ENCODE measurements at places on chromosomes 1 and 21.

DNA sequence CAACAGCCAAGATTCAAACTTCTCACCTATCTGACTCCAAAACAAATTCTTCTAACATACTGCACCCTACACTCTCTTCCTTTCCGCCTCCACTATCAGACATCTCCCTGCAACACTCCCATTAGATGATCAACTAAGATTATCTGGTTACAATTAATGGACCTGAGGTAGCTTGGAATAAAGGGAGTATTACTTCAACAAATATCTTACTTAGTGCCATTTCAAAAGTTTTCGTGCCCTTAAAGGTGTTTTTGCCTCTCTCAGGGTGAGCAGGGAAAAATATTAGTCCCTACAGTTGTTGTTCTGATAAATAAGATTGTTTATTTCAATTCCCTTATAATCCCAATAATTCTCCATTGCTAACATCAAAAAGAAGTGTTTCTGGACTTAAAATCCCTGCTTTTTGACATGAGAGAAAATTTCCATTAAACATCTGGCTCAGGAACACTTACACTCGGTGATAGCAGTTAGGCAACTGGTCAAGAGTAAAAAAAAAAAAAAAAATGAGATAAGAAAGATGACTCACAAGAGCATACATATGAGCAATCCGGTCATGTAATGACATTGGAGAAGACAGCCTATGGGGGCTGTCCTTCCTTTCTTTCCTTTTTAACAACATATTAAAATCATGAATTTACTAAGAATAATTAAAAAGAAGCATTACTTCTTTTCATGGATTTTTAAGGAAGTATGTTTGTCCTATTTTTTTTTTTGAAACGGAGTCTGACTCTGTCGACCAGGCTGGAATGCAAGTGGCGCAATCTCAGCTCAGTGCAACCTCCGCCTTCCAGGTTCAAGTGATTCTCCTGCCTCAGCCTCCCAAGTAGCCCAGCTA is 7.6 kb downstream of the RSBN1 start:
- DNase-seq, result no peak

- DNase-seq, result no peak
These were observed 595 bp downstream of the AK2 start for GRCh38 chr1:33036051-33036525.

- DNase-seq, result peak; percentile 62
These were observed 81.8 kb upstream of the KCNA3 start for GRCh38 chr1:110756506-110756905.

- DNase-seq, result no peak
These were observed 88.8 kb downstream of the MAST2 start for GRCh38 chr1:45892068-45892785.

- DNase-seq, result peak; percentile 22
These were observed 74.1 kb upstream of the ACTRT2 start for GRCh38 chr1:2946999-2947690.

DNA sequence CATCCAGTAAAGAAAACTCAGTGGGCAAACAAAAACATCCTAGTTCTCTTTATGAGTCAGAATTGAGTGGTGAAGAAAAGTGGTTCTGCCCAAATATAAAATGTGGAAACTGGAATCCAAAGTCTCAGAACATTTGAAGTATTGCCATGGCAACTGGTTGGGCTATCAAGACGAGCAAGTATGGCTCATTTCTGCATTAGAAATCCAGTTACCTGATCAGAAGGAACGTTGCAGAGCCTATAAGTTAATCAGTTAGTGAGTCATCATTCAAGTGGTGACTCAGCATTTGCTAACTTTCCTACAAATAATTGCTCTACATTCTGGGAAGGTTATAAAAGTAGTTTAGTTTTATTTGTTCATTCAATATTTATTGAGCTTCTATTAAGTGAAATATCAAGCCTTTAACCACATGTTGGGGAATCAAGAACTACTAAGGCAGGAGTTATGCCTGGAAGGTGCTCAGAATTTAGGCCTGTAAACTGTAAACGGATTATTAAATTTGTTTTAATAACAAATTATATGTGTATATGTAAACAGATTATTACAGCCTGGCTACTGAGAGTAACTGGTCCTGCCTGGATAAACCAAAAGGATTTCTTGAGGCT is 104.3 kb downstream of the PAPPA2 start:
- DNase-seq, result no peak

- DNase-seq, result no peak
These were observed 15.2 kb downstream of the AKNAD1 start for GRCh38 chr1:108841703-108842102.

GRCh38 chr1:168636642-168637111 is 60.3 kb downstream of the XCL1 start:
- DNase-seq, result no peak

GRCh38 chr1:33269621-33270020 is 13.3 kb downstream of the ZNF362 start:
- no peak for DNase-seq

DNA sequence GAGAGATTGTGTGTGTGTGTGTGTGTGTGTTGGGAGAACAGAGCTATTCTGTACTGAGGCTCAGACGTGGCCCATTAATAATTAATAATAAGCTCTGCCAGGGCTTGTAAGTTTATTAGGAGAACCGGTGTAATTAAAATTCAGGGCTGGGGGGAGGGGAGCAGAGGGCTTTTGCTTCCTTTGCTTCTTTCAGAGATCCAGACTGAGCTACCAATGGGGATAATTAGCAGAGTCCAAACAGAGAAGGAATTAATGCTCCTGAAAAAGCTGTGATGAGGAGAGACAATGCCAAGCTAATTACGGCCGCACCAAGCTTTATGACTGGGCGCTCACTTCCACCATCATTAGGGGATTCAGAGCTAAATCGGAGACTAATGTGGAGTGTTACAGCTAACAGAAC is 4.5 kb downstream of the SYT6 start:
- DNase-seq, result no peak

GRCh38 chr1:217929213-217929885 is 298.2 kb downstream of the SPATA17 start:
- DNase-seq, result no peak

GRCh38 chr1:94239051-94239450 is 1.7 kb upstream of the ARHGAP29 start:
- no peak for DNase-seq

DNA sequence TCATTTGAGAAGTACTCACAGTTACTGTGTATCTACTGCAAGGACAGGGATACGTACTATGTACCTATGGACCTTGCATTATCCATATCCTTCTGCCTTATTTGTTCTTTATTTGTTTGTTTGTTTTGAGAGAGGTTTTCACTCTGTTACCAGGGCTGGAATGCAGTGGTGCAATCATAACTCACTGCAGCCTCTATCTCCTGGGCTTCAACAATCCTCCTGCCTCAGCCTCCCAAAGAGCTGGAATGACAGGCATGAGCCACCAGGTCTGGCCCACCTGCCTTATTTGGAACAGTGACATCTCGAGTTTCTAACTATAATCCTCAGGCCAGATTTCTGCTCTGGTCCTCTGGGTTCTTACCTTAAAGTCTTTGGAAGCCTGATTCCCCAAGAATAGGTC is 395.5 kb upstream of the PKN2 start:
- DNase-seq, result no peak

DNA sequence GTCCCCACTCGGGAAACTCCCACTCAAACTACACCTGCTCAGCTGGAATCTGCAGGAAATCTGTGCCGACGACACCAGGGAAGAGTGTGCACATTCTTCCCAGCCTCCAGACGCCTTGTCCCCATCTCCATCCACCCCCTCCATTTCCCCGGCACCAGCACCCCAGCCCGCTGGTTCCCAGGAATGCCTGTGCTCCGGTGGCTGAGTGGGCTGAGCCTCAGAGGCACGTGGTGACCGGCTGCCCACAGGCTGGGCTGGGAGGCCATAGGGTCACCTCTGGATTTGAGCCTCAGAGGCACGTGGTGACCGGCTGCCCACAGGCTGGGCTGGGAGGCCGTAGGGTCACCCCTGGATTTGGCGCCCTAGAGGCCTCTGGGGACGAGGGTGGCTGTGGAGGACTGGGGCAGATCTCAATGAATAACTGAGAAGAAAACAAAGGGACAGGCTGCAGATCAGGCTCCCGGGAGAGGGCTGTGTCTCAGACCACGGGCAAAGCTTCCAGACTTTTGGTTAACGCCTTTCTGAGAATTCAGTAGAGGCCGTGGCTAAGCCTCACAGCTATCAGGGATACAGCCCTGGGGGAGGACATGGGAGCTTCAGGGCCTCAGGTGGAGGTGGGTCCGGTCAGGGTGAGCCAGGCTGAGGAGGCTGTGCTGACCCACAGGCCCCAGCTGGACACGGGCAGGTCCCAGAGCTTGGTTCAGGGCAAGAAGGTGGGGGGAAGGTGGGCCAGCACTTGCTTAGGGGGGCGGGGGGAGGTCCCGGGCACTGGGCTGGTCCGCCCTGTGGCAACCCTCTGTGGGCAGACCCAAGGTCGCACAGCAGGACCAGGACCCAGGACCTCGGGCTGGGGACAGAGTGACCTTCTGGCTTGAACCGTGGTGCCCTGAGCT is 17.3 kb upstream of the TTLL10 start:
- no peak for DNase-seq

- peak; percentile 48 for DNase-seq
These were observed 740.5 kb upstream of the B3GALT2 start for GRCh38 chr1:193926956-193927355.

GRCh38 chr21:33908760-33909159 is 6.8 kb downstream of the ATP5PO start:
- DNase-seq, result no peak

- no peak for DNase-seq
These were observed 55.8 kb upstream of the BOLA1 start for GRCh38 chr1:149843431-149844041.

DNA sequence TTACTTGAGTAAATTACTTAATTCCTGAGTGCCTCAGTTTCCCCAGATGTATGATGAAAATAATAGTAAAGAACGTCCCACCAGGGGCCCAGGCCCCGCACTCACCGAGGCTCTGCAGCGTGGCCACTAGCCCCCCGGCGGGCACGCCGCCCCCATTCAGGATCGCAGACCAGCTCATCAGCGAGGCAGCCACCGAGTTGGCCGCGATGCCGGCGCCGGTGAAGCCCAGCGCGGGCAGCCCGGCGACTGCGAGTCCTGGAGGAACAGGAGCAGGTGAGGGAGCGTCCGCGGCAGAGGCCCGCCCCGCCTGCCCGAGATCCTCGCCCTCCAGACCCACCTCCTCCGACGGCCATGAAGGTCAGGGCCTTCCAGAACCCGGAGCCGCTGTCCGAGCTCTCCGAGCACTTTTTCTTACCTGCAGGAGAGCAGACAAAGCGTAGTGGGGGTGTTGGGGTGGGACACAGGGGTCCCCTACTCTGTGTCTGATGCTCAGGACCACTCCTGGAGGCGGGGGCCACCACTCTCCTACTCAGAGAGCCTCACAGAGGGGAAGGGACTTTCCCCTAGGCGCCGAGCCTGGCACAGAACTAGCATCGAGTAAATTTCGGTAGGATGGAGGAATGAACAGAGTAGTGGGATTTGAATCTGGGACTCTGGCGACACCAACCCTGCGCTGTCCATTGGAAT is 3.7 kb downstream of the IFI6 start:
- DNase-seq, result no peak

GRCh38 chr1:4564051-4564450 is 90.4 kb upstream of the AJAP1 start:
- no peak for DNase-seq

DNA sequence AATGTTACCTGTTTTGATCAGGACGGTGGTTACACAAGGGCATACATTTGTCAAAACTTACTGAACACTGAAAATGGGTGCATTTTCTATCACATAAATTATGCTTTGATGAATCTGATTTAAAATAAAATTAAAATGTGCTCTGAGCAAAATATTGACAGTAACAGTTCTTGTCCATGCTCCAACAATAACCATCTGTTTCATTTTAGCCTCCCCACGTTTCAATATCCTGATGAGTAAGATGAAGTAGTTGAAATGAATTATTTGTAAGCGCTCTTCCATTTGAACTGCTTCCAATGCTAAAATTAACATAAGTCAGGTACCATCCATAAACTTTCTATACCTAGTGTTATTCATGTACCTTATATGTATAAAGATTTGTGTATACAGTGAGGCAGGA is 365.4 kb downstream of the LTN1 start:
- DNase-seq, result no peak

DNA sequence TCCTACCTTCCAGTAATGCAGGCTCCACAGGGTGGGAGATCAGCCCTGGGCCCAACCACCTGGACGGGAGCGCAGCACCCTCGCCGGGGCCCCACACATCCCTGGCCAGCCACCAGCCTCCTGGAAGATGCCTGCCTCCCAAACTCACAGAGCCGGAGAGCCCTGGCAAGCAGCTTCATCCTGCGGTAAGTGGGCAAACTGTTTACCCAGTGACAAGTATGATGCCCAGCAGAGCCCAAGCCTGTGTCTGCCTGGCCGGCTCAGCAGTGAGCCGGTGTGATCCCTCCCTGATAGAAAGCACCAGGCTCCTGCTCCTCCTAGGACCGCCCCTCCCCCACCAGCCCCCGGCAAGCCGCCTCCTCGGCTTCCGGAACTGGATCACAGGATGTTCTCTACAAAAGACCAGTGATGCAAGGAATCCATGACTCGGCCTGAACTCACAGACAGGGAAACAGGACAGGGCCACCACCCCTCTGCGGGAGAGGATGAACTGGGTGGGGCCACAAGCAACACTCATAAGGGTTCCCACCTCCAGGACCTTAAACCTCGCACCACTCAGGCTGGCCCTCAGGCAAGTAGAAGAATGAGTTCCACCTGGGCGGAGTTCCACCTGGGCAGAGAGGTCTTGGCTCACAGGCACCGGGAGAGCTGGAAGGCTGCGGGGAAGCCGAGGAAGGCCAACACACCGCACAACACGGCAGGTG is 7.9 kb downstream of the ACOT7 start:
- no peak for DNase-seq

GRCh38 chr1:214848101-214848500 is 234.4 kb upstream of the KCNK2 start:
- DNase-seq, result no peak

GRCh38 chr21:34080710-34081109 is 7.3 kb downstream of the MRPS6 start:
- DNase-seq, result no peak

DNA sequence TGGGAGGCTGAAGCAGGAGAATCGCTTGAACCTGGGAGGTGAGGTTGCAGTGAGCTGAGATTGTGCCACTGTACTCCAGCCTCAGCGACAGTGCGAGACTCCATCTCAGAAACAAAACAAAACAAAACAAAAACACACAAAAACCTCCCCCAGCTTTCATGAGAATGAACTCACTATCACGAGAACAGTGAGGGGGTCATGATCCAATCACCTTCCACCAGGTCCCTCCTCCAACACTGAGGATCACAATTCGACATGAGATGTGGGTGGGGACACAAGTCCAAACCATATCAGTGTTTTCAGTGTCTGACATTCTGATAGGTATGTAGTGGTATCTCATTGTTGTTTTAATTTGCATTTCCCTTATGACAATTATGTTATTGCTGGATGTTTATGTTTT is 31.5 kb upstream of the DYRK1A start:
- DNase-seq, result no peak

DNA sequence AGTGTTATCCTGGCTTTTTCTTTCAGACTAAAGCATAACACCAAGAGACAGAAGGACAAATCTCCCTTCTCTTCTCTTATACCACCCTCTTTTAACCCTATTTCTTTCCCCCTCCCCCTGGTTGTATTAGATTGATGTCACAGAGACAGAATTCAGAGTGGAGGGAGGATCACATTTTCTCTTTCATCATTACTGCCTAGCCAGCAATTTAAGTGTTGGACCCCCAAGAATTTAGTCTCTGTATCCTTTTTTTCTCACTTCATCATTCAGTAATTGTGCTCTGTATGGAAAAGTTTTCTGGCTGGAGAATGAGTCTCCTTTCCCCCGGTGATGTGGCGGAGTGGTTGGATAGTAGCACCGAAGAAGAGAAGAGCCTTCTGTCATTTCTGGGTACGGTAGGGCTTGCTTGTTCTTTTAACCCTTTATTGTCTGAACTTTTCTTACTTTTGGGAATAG is 124.8 kb downstream of the CLEC20A start:
- no peak for DNase-seq

GRCh38 chr1:111967067-111967690 is 22.3 kb downstream of the KCND3 start:
- DNase-seq, result no peak

Data from Right ventricle myocardium superior (tissue), 1 donor.